Fibroblast of skin of right biceps (primary cell): ENCODE measurements at places on chromosomes 13 and 19.

DNA sequence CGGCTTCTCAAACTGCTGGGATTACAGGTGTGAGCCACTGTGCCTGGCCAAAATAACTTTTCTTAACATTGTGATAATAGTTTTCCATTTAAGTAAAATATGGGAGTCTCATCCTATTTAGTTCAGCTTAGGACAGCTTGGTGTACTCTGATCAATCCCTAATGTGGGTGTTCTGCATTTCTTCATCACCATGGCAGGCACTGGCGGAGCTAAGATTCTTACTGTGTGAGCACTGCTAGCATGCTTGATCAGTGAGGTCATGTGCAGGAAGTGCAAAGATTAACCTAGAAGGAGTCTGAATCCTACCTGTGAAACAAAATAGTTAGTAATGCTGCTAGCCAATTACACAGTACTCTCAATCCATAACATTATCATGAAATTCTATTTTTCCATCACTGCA, 1684.2 kb upstream of the SLC10A2 start:
- peak; percentile 3 for DNase-seq

DNA sequence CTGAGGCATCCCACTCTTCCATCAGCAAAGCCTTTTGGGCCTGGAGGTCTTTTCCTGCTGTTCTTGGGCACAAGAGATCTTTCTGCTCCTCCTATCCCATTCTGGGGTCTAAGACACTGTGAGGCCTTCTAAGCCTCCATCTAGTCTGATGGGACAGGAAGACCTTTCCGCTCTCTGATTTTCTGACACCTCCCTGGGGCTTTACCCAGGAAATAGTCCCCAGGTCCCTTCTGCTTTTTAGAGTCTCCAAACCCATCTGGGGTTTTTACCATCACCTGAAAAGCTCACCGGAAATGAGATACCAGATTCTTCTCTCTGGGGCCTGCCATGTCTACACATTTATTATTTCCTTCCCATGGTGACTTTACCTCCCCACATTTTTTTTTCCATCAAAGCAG, 21.1 kb downstream of the CLEC17A start:
- no peak for DNase-seq

DNA sequence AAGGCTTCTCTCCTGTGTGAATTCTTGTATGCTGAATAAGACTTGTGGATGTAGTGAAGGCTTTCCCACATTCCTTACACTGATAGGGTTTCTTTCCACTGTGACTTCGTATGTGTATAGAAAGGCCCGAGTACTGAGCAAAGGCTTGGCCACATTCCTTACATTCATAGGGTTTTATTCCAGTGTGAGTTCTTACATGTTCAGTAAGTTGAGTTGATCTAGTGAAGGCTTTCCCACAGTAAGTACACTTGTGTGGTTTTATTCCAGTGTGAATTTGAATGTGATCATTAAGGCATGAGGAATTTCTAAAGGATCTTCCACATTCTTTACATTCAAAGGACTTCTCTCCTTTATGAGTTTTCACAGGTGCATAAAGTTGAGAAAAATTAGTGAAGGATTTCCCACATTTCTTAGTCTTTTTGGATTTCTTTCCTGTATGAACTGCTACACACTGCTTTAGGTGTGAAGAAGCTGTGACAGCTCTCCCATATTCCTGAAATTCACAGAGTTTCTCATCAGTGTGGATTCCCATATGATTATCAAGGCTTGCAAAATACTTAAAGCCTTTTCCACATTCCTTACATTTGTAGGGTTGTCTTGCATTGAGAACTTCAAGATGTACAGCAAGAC, 10.4 kb downstream of the ZNF561 start:
- DNase-seq, result no peak

- DNase-seq, result peak; percentile 23
Measured at GRCh38 chr19:16814526-16815100, 14.6 kb upstream of the SIN3B start.

GRCh38 chr13:43884222-43884621, 4.5 kb downstream of the LACC1 start:
- peak; percentile 37 for DNase-seq

GRCh38 chr19:18310118-18310909, 12.6 kb downstream of the LSM4 start:
- no peak for DNase-seq

DNA sequence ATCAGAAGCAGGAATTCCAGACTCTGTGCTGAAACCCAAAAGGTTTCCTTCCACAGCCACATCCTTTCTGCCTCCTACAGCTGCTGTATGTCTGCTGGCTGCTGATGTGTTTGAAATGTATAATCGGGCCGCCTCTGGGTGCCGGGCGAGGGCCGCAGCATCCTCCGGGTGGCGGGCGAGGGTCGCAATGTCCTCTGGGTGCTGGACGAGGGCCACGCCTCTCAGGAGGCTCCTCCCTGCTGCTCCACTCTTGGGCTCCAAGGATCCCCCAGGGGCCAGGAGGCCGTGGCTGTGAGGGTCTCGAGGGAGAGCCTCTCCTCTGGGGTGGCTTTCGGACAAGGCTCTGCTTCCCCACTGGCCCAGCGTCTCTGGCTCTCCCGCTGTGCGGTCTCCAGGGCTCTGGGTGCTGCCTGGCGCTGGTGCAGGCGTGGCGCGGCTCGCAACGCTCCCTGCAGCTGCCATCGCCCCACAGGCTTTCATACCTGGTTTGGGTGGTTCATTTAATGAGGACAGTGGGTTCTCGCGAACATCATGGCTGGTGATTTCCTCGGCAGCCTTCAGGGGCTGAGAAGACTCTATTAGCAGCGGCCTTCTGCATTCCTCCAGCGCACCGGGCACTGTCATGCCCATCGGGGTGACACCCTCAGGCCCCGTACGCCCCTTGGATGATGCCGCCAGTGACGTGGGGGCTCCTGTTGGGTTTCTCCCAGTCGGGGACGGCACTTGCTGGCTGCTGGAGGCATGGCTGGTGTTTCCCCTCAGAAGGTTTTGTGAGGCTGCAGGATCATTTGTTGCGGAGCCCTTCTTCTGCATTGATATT, 41.8 kb upstream of the GRTP1 start:
- no peak for DNase-seq

DNA sequence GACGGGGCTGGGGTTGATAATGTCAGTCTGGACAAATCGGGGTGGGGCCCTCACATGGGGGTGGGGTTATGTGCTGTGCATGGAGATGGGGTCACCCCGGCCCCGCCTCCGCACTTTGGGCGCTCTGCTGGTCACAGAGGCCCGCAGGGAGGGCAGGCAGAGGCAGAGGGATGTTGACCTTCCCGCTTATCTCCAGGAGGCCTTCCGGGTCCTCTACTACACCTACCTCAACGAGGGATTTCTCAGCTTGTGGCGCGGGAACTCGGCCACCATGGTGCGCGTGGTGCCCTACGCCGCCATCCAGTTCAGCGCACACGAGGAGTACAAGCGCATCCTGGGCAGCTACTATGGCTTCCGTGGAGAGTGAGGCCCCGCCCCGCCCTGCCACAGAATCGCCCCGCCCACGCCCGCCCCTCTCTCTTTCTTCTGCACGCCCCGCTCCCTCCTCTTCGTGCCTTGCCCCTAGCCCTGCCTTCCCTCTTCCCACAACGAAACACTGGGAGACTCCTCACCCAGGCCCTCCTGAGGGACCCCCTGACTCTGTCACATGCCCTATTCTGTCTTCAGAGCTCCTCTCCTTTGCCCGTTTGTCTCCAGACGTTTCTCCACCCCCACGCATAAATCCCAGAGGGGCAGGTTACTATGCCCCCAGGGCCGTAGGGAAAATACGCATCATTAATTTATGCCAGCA, 32.8 kb downstream of the TMEM161A start:
- peak; percentile 71 for DNase-seq

- DNase-seq, result no peak
Measured at GRCh38 chr19:23698711-23699520, 11.9 kb upstream of the ZNF675 start.

DNA sequence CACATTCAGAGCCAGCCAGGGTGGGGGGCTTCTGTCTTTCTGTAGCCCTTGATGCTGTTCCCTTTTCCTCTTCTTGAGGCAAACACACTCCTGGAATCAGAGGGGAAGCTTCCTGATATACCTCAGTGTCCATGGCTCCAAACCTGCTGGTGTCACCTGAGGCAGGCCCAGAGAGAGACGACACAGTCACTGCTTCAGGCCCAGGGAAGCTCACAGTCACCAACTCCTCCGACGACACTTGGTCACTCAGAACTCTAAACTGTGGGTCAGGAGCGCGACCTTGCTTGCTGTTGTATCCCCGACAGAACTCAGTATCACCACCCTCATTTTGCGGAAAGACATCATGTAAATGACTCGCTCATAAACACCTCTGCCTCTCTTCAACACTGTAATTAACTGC, 1.1 kb downstream of the ATP13A1 start:
- no peak for DNase-seq

DNA sequence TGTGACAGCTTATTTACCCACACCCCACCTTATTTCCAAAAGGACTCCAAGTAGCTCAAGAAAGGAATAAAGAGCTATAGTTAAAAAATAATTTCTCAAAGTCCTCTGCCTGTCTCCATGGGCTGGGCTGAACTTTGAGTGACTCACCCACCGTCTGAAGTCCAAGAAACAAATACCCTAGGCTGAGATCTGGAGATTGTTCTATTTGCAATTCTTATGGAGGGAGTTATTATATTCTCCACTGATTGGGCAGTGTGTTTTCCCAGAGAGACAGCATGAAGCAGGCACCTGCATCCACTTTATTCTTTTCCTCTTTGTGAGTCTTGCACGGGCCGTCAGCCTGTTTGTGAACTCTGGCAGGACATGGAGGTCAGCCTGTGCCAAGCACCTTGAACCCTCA, 63.2 kb downstream of the SHISA2 start:
- DNase-seq, result no peak

DNA sequence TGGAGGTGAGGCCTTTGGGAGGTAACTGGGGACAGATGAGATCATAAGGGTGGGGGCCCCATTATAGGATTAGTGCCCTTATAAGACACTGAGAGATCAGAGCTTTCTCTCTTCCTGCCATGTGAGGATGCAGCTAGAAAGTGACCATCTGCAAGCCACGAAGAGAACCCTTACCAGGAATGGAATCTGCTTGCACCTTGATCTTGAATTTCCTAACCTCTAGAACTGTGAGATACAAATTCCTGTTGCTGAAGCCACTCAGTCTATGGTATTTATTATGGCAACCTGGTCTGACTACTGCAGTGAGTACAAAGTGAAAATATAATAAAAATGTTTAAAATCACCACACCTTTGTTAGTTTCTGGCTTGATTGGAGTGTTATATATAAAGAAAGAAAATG, 388.0 kb downstream of the LMO7 start:
- DNase-seq, result no peak

GRCh38 chr13:104296286-104296685, 1230.1 kb upstream of the SLC10A2 start:
- no peak for DNase-seq

- DNase-seq, result no peak
Measured at GRCh38 chr19:29326351-29326750, 113.4 kb upstream of the UQCRFS1 start.

DNA sequence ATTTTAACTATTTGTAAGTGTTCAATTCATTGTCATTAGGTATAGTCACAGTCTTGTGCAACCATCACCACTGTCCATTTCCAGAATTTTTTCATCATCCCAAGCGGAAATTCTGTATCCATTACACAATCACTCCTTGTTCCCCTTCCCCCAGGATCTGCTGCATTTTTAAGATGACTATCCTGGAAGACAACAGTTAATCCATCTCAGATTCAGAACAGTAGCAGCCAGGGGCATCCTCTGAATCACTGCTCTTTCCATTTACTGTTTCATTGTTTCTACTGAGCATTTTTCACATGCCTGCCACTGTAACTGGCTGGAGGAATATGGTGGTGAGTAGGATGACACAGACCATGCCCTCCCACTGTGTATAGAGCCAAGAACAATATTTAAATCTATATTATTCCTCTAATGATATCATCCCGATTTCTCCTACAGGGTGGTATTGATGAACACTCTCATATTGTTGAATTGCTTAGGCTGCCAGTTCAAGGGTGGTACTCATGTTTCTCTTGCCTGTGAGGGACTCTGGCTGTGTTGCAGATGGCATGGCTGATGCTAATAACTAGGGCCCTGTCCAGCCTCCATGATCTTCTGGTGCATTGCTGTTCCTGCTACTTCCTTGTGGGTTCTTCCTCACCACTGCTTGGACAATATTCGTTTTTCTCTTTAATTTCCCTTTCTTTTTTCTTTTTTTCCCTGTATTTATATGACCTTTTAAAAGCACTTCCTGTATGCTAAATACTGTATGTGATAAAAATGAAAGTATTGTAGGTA, 59.0 kb downstream of the WDFY2 start:
- peak; percentile 99 for DNase-seq

GRCh38 chr13:31891472-31891871, 140.1 kb upstream of the FRY start:
- no peak for DNase-seq

DNA sequence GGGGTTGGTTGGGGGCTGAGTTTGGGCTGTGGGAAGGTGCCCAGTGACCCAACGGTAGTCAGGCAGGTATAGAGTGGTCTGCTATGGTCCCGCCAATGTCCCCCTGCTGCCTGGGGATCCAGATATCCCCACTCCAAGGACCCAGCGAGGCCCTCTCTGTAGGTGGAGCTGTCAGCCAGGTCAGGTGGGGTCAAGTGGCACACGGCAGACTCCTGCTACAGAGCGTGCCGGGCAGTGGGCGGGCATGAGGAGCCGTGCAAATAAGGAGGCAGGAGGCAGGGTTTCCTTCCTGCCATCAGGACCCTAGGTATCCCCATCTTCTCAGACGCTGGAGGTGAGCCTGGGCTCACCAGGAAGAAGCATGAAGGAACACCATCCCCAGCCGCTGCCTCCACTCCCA, 14.9 kb downstream of the EVI5L start:
- no peak for DNase-seq

- DNase-seq, result no peak
Measured at GRCh38 chr19:41707502-41707812, 969 bp upstream of the CEACAM5 start.

DNA sequence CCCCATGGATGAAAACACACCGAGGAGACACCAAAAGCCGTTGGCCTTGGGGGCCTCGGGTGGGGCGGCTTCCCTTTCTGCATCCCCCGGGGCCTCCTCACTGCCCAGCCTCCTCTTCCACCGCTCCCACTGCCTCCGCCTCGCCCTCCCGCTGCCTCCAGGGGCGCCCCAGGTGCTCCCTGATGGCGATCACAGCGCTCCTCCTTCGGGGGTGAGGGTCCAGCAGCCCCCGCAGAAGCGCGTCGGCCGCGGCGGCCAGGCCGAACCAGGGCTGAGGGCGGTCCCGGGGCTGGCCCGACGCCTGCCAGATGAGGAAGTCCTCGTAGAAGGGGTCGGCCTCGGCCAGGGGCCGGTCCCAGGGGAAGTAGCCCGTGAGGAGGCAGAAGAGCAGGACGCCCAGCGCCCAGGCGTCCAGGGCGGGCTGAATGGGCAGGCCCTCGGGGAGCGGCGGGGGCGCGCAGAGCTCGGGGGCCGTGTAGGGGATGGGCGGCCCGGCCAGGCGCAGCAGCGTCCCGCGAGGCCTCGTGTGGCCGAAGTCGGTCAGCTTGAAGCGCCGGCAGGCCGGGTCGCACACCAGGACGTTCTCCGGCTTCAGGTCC, 7.2 kb downstream of the SBK2 start:
- no peak for DNase-seq

- DNase-seq, result no peak
Measured at GRCh38 chr19:47221080-47221841, 9.7 kb downstream of the BBC3 start.

- no peak for DNase-seq
Measured at GRCh38 chr19:18961767-18962620, 21.0 kb upstream of the HOMER3 start.
